ENCODE measurements at places on chromosomes 3 and 15. TPM values are rescaled to one million over a fixed set of nuclear protein-coding genes. Genes with fewer than 3 reads are reported as not detected.

CD80 gene
- total RNA-seq: not detected

EFHB gene
- total RNA-seq: 2.9 TPM

EPHB3 gene
- total RNA-seq: 3.0 TPM

RAMAC gene
- total RNA-seq: 23.9 TPM

ENTPD3 gene
- not detected for total RNA-seq

MYO9A gene
- 20.4 TPM for total RNA-seq

EFCAB12 gene
- not detected for total RNA-seq

TMEM108 gene
- total RNA-seq: not detected

CCDC9B gene
- 16.9 TPM for total RNA-seq

ATRIP gene
- 9.5 TPM for total RNA-seq
